ENCODE measurements at places on chromosomes 3 and 15. TPM values are rescaled to one million over a fixed set of nuclear protein-coding genes. Genes with fewer than 3 reads are reported as not detected.

DNA sequence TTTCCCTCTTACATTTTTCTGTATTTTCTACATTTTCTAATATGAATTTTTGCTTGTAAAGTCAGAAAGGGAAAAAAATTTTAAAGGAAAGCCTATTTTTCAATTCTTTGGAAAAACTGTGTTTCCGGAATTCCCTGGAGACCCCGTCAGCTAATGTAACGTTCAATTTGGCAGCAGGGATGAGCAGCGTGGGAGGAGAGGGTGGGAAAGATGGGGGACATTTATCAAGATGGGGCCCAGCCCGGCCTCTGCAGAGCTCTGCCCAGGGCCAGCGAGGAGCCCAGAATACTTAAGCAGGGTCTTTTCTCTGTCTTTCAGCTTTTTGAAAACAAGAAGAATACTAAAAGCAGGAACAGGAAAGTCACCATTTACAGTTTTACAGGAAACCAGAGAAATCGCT lies 129.0 kb downstream of the LRRK1 start:
- no peak for DNase-seq

GRCh38 chr15:25693321-25694238 lies 169.5 kb downstream of the ATP10A start:
- DNase-seq: peak; percentile 24

- no peak for DNase-seq
These were observed 95.3 kb downstream of the PDZRN3 start for GRCh38 chr3:73529308-73530021.

DNA sequence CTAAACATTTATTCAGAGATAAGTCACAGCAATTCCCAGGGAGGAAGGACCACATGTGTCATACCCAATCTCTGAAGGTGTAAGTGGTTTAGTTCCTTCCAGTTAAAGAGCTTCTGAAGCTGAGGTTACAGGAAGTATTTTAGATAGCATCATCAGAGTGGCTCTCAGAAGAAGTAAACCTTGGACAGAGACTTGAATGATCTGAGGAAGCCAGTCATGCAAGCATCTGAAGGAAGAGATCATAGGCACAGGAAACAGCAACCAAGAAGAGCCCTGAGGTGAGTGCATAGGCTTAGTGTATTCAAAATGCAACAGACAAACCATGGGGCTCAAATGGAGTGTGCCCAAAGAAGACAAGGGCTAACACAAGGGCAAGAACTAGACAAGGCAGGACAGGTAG lies 210.3 kb downstream of the ULK4 start:
- no peak for DNase-seq

- no peak for DNase-seq
These were observed 185.2 kb downstream of the KLHL25 start for GRCh38 chr15:85609492-85609891.

GRCh38 chr15:62362144-62362543 lies 197.1 kb upstream of the C2CD4B start:
- DNase-seq: no peak

DNA sequence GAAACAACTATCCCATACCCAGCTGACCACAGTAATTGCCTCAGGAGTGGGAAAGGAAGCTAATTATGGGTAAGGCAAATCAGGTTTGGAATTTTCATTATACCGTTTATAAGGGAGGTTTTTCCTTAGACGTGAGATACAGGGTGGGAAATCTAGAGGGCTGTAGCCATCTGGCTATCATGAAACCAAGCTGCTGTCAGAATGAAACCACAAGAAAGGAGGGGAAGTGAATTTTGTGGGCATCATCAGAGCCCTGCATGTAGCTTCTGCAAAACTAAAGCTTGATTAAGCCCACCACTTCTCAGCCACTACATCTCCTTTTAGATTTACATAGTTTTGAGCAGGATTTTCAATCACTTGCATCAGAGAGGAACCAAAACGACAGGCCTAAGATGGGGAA lies 893.5 kb downstream of the TUSC7 start:
- no peak for DNase-seq

DNA sequence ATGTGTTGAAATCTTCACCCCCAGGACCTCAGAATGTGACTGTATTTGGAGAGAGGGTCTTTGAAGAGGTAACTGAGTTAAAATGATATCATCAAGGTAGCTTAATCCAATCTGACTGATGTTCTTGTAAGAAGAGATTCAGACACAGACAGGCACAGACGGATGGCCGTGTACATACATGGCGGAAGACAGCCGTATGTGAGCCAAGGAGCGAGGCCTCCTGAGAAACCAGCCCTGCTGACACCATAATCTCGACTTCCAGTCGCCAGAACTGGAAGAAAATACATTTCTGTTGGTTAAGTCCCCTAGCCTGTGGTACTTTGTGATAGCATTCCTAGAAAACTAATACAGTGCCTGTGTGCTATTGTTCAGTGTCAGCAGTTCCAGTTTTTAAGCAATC lies 73.6 kb downstream of the APBA2 start:
- no peak for DNase-seq

DNA sequence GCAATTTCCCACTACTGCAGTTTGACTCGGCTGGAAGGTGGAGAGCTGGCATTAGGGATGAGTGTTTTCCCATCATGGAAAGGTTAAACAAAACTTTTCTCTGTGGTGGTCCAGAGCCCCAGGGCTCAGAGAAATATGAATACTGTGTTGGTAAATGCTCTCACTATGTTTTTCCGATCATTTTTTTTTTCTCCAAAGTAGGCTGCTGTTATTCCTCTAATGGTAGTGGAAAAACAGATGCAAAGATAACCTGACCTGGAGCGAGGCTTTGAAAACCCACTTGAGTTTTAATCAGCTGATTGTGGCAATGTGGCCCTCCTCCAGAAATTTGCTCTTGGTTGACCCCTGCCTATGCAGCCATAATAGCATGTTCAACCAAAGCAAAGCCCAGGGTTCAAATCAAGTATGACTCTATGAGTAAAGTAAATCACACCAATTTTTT lies 320.8 kb upstream of the CTNNB1 start:
- no peak for DNase-seq

GRCh38 chr3:185852635-185853034 lies 27.8 kb upstream of the IGF2BP2 start:
- no peak for DNase-seq

DNA sequence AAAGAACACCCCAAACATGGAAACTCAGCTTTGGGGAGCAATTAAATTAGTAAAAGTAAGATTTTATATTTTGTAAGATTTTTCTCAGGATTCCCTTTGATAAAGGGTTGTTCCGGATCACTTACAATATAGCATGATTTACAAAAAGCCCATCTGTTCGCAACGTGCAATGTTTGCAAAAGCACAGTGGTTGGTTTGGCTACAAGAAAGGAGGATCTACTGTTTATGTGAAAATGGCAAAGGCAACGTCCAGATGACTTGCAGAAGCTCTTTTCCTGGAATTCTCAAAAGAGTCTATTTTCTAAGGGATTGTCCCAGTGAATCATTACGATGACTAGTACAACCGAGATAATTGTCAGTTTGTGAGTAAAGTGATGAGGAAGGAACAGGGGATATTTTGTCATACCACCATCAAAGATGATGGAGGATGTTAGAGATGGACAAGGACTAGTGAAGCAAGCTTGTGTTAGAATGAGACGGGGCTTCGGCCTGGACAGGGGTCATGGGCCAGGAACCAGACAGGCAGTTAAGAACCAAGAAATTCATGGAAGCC lies 71.6 kb downstream of the CRYGS start:
- peak; percentile 13 for DNase-seq

DNA sequence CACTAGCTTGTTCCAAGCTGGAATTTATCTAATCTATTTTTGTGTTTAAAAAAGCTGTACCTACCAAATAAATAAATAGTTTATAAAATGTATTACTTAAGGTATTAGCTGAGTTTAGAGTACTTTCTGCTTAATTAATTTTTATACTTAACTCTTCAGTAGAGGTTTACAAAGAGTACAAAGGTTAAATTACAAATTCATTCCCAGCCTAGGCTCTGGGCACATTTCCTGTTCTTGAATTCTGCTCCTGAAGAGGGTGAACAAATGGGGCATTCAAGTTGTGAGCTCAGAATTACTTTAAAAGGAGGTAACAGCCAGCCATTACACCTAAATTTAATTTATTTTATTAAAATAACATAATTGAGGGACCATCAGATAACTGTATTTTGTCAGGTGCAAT lies 26.4 kb downstream of the MKRN2 start:
- no peak for DNase-seq

DNA sequence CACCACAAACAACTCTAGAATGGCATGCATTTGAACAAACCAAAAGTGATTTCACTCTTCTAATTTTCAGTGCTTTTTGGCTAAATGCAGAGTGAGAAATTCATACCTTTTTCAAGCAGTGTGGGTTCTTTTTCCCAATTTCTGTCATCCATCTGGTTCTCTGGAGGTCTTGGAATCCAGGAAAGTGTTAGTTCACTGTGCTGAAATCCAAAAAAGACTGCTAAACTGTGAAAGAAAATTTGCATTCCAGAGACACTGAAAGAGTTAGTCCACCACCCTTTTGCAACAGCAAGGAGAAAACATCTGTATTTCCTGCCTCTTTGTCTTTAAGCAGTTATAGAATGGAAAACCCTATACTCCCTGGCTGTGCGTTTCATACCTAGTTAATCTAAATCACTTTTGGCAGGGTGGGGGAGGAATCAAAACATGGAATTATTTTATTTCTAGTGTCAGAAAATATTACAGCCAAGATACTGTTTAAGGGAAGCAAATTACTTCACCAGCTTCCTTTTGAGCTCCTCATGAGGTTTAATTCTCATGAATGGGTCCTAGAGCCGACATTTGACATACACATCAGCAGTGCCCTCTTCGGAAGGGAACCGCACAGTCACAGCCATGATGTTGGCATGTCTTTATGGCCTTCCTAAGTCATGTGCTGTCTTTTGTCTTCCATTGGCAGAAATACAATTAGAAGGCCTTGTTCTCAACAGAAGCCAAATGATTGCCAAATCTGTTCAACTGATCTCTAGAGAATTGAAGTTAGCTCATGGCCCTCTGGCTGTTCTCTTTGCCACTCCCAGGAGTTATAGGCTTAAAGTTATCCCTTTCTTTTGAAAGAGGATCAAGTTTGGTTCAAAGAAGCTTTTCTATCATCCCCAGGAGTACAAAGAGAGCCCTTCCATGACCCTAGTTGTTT lies 317.7 kb upstream of the TPRG1 start:
- DNase-seq: peak; percentile 52

GRCh38 chr15:64901914-64902313 lies 9.8 kb upstream of the ANKDD1A start:
- no peak for DNase-seq

GRCh38 chr3:70138606-70139005 lies 139.1 kb downstream of the SAMMSON start:
- DNase-seq: no peak

DNA sequence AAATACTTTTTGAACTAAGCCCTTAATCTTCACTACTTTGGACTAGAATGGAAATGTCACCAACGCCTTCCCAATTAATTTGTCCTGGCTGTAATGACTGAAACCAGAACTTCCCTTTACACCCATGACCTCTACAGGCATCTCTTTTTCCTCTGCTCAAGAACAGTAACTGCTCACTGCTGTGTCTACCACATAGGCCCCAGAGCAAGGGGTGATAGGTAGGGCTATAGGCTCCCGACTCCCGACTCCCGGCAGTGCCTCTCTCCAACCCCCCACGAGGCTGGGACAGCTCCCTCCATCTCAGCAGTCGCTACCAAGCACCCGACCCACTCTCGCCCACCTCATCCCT lies 384 bp upstream of the LEKR1 start:
- no peak for DNase-seq

DNA sequence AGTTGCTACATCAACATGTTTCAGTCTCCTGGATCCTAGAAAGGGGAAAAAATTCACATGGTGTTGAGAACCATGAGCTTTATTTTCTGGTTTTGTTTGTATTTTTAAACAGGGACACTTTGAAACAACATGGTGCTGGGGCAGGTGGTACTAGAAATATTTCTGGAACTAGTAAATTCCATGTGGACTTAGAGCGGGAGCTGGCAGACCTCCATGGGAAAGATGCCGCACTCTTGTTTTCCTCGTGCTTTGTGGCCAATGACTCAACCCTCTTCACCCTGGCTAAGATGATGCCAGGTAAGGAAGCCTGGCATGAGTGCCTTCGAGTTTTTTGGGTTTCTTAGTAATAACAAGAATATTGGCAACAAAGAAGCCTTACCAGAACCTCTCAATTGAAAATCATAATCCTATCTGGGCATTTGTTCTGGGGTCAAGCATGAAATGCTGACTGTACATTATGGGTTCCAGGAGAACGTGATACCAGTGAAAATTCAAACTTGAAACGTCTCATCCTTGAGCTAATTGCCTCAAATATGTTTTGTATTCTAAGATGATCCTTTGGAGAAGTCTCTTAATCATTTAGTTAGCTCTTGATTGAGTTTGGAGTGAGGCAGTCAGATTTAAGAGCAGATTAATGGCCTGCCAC lies 7.9 kb downstream of the ALAS1 start:
- DNase-seq: no peak

DNA sequence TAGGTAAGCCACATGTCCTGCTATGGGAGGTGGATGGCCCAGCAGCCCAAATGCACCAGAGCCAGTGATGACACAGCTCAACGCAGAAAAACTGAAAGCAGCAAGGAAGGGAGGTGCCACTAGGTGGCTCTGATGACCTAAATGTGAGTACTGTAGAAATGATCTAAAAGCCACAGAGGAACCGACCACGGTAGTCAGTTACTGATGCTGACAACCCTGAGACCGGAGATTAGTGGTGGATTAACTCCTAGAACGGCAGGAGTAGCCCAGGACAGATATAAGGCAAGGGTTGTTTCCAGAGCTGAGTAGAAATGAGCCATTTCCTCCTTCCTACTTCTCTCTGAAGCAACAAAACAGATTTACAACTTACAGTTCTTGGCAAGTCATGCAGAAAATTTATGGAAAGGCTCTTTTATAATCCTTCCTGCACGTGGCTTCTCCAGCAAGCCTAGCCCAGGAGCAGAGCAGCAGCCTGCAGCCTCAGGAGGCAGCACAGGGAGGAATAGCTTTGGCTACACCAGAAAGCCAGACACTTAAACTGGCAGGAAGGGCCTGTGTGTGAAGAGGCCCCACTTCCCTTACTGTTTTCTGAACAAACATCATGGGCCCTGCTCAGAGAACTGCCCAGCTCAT lies 13.1 kb downstream of the FBXL22 start:
- peak; percentile 82 for DNase-seq

DNA sequence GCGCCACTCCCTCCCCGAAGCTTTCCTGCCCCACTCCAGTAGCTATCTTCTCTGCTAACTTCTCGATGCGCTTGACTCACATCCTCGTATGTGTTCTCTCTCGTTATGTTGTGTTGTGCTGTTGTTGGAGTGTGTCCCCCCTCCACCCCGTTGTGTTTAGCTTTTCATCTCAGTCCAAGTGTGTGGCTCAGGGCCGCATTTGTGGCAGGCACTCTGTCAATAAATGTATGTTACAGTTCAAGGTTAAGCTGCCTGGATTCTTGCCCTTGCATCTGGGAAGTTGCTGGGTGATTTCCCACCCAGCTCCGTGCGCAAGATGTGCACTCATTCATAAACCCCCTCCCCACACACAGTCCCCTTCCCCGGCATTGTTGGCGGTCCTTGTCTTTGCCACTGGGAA lies 71.9 kb downstream of the PGPEP1L start:
- DNase-seq: no peak

- no peak for DNase-seq
These were observed 110.7 kb downstream of the ROBO1 start for GRCh38 chr3:79657076-79657475.

FBXO45 gene
- total RNA-seq: 11.7 TPM

SLC22A14 gene
- total RNA-seq: not detected

SLC28A2 gene
- total RNA-seq: not detected

CX3CR1 gene
- total RNA-seq: not detected

CKMT1B gene
- not detected for total RNA-seq

RLBP1 gene
- total RNA-seq: not detected

ALDH1A3 gene
- 5.0 TPM for total RNA-seq

ASB14 gene
- not detected for total RNA-seq

AHSG gene
- not detected for total RNA-seq

Measured in IMR-90 (cell line).